ENCODE measurements at places on chromosomes 5 and 9. TPM values are rescaled to one million over a fixed set of nuclear protein-coding genes. Genes with fewer than 3 reads are reported as not detected.

DNA sequence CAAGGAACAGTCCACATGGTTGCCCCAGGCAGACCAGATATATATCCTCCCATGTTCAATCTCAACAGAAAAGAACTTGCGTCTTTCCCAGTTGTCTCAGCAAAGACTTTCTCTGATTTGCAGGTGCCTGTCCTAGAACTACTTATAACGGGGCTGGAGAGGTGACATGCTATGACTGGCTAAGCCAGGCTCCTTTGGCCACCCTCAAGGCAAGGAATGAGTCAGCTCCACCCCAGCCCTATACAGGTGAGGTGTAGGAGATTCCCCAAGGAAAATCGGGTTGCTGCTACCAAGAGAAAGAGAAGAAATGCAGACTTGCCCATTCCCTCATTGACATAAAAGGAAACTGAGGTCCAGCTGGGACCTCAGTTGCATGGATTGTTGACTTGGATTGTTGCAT lies 127.4 kb downstream of the GALNT10 start:
- DNase-seq = no peak
- H3K36me3 ChIP-seq = no peaks in the 10 kb centered on the region
- no peak overlapping the region for H3K27ac ChIP-seq
- no peaks in the 10 kb centered on the region for H3K27me3 ChIP-seq
- peaks cover 10% of the 10 kb centered on the region for H3K4me1 ChIP-seq
- no peak overlapping the region for H3K4me3 ChIP-seq

- no peaks in the 10 kb centered on the region for H3K4me1 ChIP-seq
- no peaks in the 10 kb centered on the region for H3K27me3 ChIP-seq
- DNase-seq = no peak
- H3K27ac ChIP-seq = no peak overlapping the region
- no peak overlapping the region for H3K4me3 ChIP-seq
- no peaks in the 10 kb centered on the region for H3K36me3 ChIP-seq
These were observed 23.6 kb upstream of the EGFLAM start for GRCh38 chr5:38234737-38235136.

DNA sequence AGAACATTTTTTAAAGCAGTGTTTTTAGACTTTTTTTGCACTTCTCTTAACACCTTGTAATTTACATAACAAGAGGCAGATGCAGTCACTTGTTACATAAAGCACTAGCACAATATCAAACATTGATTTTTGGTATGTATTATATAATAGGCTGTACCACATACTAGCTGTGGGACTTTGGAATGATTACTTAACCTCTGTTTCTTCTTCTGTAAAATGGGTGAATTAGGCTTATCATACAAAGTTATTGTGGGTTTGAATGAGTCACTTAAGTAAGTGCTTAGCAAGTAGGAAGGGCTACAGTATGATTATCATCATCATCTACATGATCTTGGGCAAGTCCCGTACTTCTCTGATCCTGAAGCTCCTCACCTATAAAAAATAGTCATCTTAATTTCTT lies 2.1 kb downstream of the FAM81B start:
- no peaks in the 10 kb centered on the region for H3K27me3 ChIP-seq
- no peaks in the 10 kb centered on the region for H3K36me3 ChIP-seq
- no peak overlapping the region for H3K4me3 ChIP-seq
- DNase-seq = no peak
- H3K27ac ChIP-seq = no peak overlapping the region

GRCh38 chr5:2093859-2094615 lies 211.3 kb upstream of the IRX4 start:
- no peak overlapping the region for H3K4me3 ChIP-seq
- no peaks in the 10 kb centered on the region for H3K36me3 ChIP-seq
- peak overlapping the region; percentile 48 for H3K27ac ChIP-seq
- H3K27me3 ChIP-seq = no peaks in the 10 kb centered on the region
- no peak for DNase-seq
- H3K4me1 ChIP-seq = no peaks in the 10 kb centered on the region

DNA sequence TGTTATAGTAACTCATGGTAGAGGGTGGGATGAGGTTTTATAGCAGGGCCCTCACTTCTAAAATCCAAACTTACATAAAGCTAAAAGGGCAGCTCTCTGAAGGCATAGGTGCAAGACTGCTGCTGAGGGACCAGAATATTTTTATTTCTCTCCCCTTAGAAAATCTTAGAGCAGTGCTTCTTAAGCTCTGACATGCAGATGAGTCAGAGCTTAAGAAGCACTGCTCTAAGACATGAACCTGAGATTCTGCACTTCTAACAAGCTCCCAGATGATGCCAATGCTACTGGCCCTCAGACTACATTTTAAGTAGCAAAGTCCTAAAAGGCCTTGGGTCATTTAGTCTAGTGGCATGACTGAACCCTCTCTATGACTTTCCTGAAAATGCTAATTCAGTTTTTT lies 97.6 kb upstream of the SPRY4 start:
- H3K4me3 ChIP-seq = no peak overlapping the region
- H3K36me3 ChIP-seq = no peaks in the 10 kb centered on the region
- no peak overlapping the region for H3K27ac ChIP-seq
- H3K27me3 ChIP-seq = no peaks in the 10 kb centered on the region
- DNase-seq = no peak

DNA sequence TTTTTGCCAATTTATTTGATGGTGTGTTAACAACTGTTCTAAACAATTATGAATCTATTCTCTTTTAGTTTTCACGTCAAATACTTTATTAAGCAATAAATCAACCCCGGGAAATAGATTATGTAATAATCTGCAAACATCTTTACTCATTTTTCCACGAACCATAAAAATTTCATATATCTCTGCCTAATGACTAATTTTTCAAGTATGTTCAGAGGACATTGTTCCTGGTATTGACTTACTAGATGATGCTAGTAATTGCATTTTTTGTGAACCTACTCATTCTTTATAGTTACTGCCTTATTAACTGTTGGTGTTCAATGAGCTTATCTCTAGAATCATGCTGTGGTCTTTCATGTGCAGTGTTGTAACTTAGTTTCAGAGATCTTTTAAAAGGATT lies 41.0 kb upstream of the FBN2 start:
- no peaks in the 10 kb centered on the region for H3K27me3 ChIP-seq
- no peaks in the 10 kb centered on the region for H3K4me1 ChIP-seq
- no peaks in the 10 kb centered on the region for H3K36me3 ChIP-seq
- H3K27ac ChIP-seq = no peak overlapping the region
- H3K4me3 ChIP-seq = no peak overlapping the region

- H3K27me3 ChIP-seq = no peaks in the 10 kb centered on the region
- no peaks in the 10 kb centered on the region for H3K4me1 ChIP-seq
- DNase-seq = no peak
These were observed 79.4 kb downstream of the PAM start for GRCh38 chr5:102834438-102834964.

DNA sequence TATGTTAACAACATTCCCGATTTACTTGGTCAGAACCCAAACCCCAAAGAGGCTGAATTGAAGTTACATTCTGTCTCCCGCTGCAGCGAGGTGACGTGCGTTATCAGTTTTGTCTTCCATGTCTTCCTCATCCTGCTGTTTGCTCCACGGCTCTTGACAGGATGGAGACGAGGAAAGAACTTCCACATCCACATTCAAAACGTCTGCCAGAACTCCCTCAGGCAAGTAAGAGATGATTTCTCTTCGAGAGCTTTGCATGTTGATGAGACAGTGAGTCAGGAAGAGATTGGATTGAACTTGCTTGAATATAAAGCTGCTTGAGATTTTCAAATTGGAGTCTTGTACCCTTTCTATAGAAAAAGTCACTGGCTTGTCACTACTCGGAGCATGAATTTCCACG lies 242.6 kb downstream of the AUH start:
- H3K4me1 ChIP-seq = peaks cover 17% of the 10 kb centered on the region
- H3K4me3 ChIP-seq = no peak overlapping the region
- H3K36me3 ChIP-seq = no peaks in the 10 kb centered on the region
- DNase-seq = no peak

DNA sequence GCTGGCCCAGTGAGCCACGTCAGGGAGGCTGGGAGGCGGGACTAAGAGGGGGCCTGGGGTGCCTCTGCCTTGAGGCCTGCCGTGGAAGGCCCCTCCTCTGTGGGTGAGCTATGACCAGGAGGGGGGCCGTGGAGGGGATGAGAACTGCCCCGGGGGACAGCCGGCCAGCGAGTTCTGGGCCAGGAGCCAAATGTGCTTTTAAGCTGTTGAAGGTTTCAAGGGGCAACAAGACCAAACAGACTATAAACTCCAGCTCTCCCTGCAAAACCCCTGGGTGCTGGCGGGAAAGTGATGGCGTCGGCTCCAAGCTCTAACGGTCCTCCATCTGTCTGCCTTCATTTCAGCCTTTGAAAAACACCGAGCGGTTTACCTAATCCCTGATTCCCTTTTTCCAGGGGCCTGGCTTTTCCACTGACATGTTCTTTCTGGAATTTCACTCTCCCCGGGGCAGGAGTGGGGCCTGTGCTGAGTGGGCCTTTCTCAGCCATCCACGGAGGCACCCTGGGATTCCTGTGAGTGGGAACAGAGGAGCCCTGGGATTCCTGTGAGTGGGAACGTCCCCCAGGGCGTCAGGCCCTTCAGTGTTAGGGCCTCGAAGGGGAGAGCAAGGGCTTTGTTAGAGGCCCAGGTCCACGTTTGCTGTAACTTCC lies 65.6 kb downstream of the COL5A1 start:
- peak; percentile 61 for DNase-seq
- H3K4me1 ChIP-seq = peaks cover 25% of the 10 kb centered on the region
- H3K4me3 ChIP-seq = no peak overlapping the region
- no peaks in the 10 kb centered on the region for H3K36me3 ChIP-seq
- H3K27ac ChIP-seq = peak overlapping the region; percentile 34
- H3K27me3 ChIP-seq = no peaks in the 10 kb centered on the region

DNA sequence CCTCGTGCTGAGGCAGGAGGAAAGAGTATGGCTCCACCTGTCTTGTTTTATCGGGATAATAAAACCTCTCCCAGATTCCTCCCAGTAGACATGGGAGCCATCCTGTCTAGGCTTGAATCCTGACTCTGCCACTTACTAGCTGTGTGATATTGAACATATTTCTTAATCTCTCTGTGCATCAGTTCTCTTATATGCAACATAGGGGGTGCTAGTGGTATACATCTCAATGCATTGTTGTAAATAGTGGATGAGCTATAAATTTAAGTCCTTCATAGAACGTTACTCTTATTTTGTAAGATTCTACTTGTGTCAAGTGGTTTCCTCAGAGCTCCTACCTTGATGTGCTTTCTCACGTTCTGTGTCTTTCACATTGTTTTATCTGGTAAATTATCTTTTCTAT lies 417.7 kb upstream of the POU5F2 start:
- no peak overlapping the region for H3K4me3 ChIP-seq
- no peaks in the 10 kb centered on the region for H3K4me1 ChIP-seq
- H3K27me3 ChIP-seq = no peaks in the 10 kb centered on the region
- no peak overlapping the region for H3K27ac ChIP-seq
- no peaks in the 10 kb centered on the region for H3K36me3 ChIP-seq

DNA sequence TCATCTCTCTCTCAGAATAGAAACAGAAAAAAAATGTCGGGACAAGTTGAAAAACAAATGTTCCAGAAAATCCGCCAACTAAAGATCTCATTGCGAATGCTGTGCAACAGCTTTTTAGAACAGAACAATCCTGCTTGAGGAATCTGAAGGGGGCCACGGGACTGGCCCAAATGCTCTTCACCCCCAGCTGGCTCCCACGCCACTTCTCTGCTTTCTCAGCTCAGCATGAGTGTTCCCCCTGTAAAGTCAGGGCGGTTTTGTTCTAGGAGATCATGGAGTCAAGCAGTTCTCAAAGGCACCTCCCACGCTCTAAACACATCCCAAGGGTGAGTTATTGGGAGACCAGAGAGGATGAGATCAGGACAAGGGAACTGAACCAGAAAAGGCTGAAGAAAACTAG lies 31.5 kb downstream of the DIRAS2 start:
- no peaks in the 10 kb centered on the region for H3K36me3 ChIP-seq
- no peak overlapping the region for H3K4me3 ChIP-seq
- no peaks in the 10 kb centered on the region for H3K4me1 ChIP-seq
- H3K27me3 ChIP-seq = no peaks in the 10 kb centered on the region

GRCh38 chr9:3863686-3864085 lies 337.9 kb upstream of the RFX3 start:
- H3K36me3 ChIP-seq = no peaks in the 10 kb centered on the region
- H3K27ac ChIP-seq = peak overlapping the region; percentile 49
- no peak overlapping the region for H3K4me3 ChIP-seq
- H3K27me3 ChIP-seq = no peaks in the 10 kb centered on the region

DNA sequence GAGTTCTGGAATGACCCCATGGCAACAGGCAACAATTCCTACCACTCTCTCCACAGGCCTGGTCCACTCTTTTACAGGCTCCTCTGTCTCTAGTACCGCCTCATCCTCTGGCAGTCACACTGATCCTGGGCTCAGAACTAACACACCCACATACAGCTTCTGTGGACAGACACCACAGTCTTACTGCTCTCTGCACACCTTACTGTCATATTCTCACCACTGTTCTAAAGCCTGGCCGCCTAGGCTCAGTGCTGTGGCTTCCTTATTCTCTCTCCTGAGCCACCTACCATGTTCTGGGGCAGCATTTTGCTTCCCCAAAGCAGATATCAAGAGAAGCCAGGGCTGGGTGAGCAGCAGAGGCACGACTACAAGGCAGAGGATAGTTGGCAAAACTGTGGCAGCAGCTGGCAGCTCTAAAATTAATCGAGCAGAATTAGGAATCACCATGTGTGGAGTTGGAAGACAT lies 14.8 kb downstream of the REEP5 start:
- H3K4me1 ChIP-seq = no peaks in the 10 kb centered on the region
- no peaks in the 10 kb centered on the region for H3K27me3 ChIP-seq
- DNase-seq = no peak
- peak overlapping the region; percentile 2 for H3K27ac ChIP-seq
- no peak overlapping the region for H3K4me3 ChIP-seq
- peaks cover 9% of the 10 kb centered on the region for H3K36me3 ChIP-seq

DNA sequence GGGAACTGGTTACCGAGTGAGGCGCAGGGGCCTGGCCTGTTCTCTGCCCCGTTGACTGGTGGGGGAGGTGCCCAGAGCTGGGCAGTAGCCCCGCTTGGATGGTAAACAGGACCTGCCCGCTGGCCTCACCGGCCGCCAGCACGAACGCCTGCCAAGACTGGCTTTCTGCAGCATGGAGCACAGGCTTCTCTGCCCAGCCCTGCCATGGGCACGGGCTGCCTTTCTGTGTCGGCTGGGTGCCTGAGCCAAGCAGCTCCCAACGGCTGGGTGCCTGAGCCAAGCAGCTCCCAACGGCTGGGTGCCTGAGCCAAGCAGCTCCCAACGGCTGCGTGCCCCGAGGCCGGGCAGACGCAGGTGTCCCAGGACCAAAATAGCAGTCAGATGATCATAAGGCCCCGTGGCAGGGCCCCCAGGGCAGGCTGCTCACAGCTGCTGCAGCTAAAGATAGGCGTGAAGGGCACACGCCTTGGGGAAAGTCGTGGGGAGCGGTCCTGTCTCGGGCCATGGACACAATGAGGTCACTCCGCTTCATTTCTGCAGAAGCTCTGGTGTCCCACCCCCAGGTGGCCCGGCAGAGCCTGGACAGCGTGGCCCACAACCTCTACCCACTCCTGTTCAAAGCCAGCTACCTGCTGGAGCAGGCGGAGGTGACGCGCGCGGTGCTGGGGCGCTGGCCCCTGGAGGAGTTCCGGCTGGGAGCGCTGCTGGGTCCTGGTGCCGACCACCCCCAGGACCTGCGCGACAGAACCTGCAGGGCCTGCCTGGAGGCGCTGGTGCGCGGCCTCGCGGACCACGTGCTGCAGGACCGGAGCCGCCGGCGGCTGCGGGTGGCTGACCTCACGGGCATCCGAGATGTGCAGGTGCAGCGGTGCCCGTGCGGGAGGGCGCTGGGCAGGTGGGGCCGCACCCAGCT lies at the start of gene LRRC14B:
Gene LRRC14B (plus strand): TSS at position 460 of the 913 bp plus-strand sequence. CDS start 44 bp downstream, at position 504.
- no peak within 1 kb of the TSS for H3K27ac ChIP-seq
- H3K27me3 ChIP-seq = no peaks in the 10 kb centered on the region

HMMR gene
- total RNA-seq = 0.68 TPM

SLC6A3 gene
- total RNA-seq = 0.54 TPM

GABRA1 gene
- not detected for total RNA-seq

CCDC107 gene
- total RNA-seq = 21.0 TPM

ARHGEF39 gene
- 0.45 TPM for total RNA-seq

BARX1 gene
- total RNA-seq = 0.75 TPM

POU4F3 gene
- total RNA-seq = not detected

TAS2R1 gene
- not detected for total RNA-seq

SPATA31E1 gene
- total RNA-seq = not detected

Data from thyroid gland (tissue), 4 donors.